ENCODE measurements at places on chromosomes 2 and 18. TPM values are rescaled to one million over a fixed set of nuclear protein-coding genes. Genes with fewer than 3 reads are reported as not detected.
A peak's percentile ranks its signal among the peaks of the same experiment; 100 is the strongest.

SLC4A3 gene
- 5.7 TPM for total RNA-seq

TEX44 gene
- not detected for total RNA-seq

GIGYF2 gene
- total RNA-seq: 56.2 TPM

ASAP2 gene
- total RNA-seq: 27.3 TPM

GTF2A1L gene
- not detected for total RNA-seq

DNA sequence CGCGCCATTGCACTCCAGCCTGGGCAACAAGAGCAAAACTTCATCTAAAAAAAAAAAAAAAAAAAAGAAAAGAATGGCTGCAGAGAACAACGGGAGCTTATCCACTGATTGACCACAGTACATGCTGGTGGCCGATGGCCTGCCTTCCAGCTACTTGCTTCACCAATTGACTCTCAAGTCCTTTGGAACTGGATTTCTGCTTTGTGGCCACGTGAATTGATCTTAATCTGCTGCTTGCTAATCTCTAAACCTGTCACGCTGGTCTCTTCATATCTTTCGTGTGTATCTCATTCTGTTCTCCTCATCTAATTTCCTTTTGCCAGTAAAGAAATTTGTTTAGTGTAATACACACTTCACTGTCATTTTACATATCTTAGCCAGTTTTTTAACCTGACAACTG, 512.5 kb upstream of the CNTNAP5 start:
- no peak for DNase-seq

- no peak for DNase-seq
These were observed 358.9 kb downstream of the NCKAP5 start for GRCh38 chr2:133209325-133209724.

DNA sequence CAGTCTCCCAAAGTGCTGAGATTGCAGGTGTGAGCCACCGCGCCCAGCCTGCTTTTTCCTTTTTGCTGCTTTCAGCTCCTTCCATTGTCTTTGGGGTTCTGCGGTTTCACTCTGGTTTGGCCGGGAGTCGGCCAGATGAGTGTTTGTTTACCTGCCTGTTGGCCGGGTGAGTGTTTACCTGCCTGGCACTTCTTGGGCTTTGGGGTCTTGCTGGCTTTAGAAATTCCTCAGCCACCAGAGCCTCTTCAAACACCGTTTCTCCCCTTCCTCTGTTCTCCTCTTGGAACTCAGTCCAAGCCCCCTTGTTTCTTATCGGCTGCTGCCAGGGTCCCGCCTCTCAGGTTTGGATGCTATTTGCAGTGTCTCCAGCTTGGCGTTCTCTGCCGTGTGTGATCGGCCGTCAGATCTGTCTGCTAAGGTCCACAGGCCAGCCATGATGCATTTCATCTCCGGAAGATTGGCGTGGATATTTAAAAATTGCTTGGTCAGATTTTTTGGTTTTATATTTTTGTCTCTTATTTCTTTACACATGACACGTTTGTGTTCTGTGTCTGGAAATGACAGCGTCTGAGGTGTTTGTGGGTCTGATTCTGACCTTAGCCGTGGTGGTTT, 14.2 kb upstream of the GAL3ST2 start:
- peak; percentile 10 for DNase-seq
